Naive B cell (primary cell): ENCODE measurements at places on chromosomes 4 and X. TPM values are rescaled to one million over a fixed set of nuclear protein-coding genes. Genes with fewer than 3 reads are reported as not detected.

Gene TRIM61
- 2.2 TPM for polyA plus RNA-seq

Gene TCEAL7
- not detected for polyA plus RNA-seq

Gene TEX13D
- polyA plus RNA-seq = not detected

Gene ADRA2C
- polyA plus RNA-seq = not detected

Gene SCD5
- polyA plus RNA-seq = not detected

Gene YIPF6
- 19.2 TPM for polyA plus RNA-seq
